ENCODE measurements at places on chromosomes 2 and 18.

DNA sequence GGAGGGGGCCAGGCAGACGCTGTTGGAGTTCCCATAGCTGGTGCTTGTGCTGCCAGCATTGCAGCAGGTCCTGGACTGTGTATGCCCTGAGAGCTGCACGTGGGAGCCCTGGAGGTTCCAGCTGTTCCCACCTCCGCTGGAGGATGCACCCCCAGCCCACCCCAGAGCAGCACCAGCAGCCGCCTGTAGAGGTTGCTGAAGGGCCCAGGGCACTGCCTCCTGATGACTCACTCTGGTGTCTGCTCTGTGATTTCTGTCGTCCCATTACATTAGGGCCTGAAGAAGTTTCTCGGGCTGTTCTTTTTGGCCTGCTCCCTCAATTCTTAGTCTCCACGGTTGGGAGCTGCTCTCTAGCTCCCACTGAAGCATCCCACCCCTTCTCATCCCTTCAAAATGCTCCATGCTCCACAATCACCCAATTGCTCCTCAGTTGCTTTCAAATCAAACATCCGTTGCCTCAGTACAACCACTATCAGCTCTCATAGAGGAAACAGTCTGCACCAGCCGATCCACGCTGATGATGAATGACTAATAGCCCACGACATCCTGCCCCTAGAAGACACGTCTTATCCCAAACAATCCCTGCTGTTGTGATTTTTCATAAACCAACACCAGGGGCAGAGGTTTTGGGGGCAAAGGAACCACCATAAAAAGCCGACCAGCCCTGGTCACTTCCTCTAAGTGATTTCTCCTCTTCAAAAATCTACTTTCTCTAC lies 65.2 kb upstream of the RNF152 start:
- no peak for DNase-seq

DNA sequence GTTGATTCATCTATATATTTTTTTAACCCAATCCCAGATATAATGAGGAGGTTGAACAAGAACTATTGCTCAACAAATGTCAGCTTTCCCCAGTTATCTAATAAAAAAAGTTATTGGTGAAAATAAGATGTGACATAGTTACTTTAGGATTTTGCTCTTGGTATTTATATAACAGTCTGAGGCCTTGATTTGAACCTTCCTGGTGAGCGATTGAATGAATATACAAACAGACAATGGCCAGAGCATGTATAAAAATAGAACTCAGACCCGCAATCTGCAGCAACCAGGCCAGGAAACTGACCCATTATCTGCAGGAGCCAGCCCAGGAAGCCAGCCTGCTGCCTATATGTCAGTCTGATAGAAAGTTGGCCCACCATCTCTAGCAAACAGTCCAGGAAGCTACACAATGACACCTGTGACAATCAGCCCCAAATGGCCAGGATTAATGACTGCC lies 81.6 kb downstream of the HS6ST1 start:
- no peak for DNase-seq

- DNase-seq = peak; percentile 74
Observed at GRCh38 chr2:223779877-223780276, 57.5 kb downstream of the AP1S3 start.

DNA sequence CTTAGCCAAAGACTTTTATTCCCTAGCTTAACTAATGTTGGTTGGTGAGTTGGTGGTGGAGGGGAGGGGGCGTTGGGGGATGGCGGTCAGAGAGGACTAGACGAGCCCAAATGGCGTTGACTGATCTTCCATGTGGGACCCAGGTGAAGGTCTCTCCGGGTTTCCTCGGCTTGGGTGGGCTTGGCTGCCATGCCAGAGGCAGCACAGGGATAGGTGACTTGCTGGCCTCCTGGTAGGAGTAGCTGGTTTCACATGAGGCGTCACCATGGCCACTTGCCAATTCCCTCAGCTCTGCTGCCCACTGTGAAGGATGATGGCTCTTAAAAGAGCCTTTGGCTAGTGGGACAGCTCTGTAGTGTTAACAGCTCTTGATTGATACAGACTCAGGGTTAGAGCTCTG lies 1337.0 kb upstream of the FAM98A start:
- DNase-seq = no peak

DNA sequence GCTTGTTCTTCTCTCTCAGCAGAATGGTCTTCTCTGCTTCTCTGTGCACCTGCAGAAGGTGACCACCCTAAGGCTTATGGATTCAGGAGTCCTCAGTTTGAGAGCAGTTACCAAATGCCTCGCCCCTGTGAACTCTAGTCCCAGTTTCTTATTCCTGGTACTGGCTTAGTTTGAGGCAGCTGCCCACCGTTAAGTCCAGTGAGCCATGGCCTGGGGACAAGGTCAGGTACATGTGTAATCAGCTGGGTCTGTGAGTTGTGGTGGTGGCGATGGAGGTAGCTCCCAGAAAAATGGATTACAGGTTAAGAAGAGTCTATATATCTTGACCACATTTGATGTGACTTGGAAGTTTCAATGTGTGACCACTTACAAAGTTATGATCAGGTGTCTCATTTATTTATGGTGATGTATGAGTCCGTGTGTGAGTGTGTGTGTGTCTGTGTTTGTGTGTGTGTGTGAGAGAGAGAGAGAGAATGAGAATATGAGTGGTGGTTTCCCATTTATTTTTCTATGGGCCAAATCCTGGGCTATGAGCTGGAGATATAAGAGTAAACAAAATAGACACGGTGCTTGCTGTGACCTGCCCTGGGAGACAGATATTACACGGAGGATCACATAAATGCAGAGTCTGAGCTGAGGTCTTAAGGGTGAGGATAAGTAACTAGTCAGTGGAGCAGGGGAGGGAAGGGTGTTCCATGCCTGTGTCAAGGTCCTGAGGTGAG lies 13.0 kb upstream of the IL1RN start:
- peak; percentile 21 for DNase-seq

DNA sequence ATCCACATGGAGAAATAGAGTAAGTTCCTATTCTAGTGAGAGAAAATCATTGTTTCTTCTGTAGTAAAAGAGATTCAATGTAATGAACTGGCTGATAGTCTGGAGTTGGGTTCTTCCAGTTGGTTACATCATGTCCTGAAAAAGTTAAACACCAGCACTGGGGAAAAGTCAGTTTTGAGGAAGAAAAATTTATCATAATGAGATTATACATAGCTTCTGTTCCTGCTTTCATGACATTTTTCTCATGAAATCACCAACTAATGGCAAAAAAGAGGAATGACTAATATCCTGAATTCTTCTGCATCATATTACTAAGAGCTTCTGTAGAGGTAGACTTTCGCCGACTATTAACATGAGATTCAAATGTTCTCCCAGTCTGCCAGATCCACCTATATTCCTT lies 69.2 kb upstream of the SLC9A2 start:
- no peak for DNase-seq

- no peak for DNase-seq
Observed at GRCh38 chr2:74544634-74545033, 9.1 kb downstream of the LOXL3 start.

- DNase-seq = no peak
Observed at GRCh38 chr2:183610724-183611123, 486.5 kb downstream of the NUP35 start.

DNA sequence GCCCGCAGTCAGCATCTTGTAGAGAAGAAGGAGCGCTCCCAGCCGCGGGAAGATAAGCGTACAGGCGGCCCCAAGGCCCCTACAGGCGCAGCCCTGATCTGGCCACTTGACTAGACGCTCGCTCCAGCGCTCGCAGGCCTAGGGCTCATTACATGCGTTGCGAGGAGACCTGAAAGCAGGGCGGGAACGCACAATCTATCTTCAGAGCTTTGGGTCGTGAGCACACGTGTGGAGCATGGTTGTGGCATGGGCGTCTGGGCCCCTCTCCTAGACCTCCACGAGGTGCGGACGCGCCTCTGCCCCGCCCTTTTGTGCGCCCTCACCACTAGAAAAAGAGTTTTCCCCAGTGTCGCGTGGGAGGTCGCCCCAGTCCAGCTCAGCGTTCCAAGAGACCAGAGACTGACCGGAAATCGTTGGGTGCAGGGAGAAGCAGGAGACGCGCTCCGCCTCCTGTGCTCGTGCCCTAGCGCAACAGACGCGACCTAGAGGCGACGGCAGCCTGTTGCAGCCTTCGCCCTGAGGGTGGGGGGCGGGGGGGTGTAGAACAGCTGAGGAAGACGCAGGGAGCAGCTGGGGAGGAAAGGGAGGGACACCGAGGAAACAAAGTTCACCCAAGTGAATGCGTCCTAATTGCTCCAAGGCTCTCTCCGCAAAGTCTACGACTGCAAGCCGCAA lies 12.6 kb downstream of the NR4A2 start:
- no peak for DNase-seq

GRCh38 chr2:10272464-10272863 lies 30.2 kb upstream of the HPCAL1 start:
- DNase-seq = no peak

- no peak for DNase-seq
Observed at GRCh38 chr18:60649107-60649506, 276.5 kb upstream of the MC4R start.

- no peak for DNase-seq
Observed at GRCh38 chr18:24600076-24600654, 139.7 kb downstream of the HRH4 start.

DNA sequence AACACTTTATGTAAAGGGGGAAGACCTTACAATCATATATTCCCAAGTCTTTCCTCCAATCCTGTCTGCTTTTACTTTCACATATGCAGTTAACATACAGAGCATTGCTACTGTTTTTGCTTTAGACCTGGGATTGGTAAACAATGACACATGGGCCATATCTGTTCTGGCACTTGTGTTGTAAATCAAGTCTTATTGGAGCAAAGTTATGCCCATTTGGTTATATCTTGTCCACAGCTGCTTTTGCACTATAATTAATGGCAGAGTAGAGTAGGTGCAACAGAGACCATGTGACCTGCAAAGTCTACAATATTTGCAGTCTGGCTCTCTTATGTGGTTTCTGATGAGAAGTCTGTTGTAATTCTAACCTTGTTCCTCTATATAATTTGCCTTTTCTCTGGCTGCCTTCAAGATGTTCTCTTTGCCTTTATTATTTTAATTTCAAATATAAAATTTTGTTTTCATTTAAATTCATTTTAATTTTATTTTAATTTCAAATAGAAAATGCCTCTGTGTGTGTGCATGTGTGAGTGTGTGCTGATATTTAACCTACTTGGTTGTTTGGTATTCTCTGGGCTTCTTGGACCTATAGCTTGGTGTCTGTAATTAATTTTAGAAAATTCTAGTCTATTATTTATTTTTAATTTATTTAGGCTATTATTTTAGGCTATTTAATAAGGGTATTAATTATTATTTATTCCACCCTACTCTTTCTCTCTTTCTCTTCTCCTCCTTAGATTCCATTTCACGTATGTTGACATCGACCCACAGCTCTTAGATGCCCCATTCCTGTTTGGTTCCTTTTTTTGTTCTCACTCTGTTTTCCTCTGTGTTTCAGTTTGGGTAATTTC lies 16.8 kb upstream of the LPIN1 start:
- no peak for DNase-seq

DNA sequence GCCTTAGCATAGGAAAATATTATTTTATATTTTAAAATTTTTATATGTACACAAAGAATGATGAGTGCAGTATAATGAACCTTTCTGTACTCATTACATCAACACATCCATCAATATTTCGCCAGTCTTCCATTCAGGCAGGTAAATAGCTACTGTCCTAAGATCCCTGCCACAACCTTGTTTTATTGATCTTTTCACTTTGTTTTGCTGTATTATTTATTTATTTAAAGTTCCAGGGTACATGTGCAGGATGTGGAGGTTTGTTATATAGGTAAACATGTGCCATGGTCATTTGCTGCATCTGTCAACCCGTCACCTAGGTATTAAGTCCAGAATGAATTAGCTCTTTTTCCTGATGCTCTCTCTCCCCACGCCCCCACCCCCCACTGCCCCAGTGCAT lies 64.6 kb downstream of the INHBB start:
- DNase-seq = no peak

- DNase-seq = no peak
Observed at GRCh38 chr18:78410094-78410786, 569.4 kb upstream of the SALL3 start.

- DNase-seq = no peak
Observed at GRCh38 chr18:75209951-75210258, 692 bp upstream of the TSHZ1 start.

DNA sequence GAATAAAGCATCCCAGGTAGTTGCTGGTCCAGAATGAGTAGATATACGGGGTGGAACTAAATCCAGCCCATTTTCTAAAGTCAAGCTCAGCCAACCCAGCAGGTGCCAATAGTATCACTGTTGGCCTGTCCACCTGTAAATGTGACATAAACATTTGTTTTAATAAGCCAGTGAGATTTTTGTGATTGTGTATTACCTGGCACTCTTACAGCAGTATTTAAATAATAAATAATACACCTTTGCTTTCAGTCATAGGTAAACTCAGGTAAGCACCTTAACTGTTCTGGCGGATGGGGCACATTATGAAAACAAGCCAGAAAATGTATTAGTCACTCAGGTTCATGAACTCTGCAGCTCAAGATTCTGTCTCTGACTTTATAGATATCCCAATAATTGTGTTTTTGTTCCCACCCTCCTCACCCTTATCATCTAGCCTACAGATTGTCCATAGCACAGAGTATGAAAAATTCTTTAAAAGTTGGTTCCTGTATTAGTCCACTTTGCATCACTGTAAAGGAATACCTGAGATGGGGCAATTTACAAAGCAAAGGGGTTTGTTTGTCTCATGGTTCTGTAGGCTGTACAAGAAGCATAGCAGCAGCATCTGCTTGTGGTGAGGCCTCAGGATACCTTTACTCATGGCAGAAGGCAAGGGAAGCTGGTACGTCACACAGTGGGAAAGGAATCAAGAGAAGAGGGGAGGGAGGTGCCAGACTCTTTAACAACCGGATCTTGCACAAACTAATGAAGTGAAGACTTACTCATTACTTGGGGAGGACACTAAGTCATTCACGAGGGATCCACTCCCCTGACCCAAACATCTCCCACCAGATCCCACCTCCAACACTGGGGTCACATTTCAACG lies 73.0 kb upstream of the CYRIA start:
- no peak for DNase-seq

GRCh38 chr18:2108591-2108990 lies 462.7 kb downstream of the METTL4 start:
- DNase-seq = no peak

DNA sequence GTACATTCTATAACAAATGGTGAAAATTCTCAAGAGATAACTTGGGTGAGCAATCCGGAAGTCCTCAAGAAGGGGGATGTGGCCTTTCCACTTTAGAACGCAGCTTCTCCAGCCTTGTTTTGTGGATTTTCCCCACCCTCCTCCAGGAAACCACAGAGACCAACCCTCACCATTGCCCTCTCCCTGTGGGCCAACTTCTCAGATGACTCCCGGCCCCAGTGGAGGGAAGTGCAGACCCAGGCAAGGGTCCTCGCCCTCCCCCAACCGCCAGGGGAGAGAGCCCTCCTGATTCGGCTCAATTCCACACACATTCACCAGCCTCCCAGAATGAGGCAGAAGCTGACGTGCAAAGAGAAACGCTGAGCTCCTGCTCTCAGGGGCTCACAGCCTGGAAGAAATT lies 277.2 kb downstream of the EIPR1 start:
- DNase-seq = peak; percentile 33

- no peak for DNase-seq
Observed at GRCh38 chr2:143345887-143346787, 216.9 kb downstream of the ARHGAP15 start.

- DNase-seq = no peak
Observed at GRCh38 chr18:63970809-63971205, 926 bp downstream of the SERPINB8 start.

GRCh38 chr2:136381722-136382633 lies 264.0 kb upstream of the CXCR4 start:
- peak; percentile 94 for DNase-seq

GRCh38 chr18:59400407-59400806 lies 41.3 kb upstream of the LMAN1 start:
- no peak for DNase-seq

GRCh38 chr2:36097022-36097421 lies 258.6 kb upstream of the CRIM1 start:
- DNase-seq = no peak

Measured in activated CD8-positive, alpha-beta memory T cell treated with anti-CD3 and anti-CD28 coated beads, Interleukin-2, amount 10 ng/mL, durations not matched to agents 7 days and 5 days (primary cell).